Right ventricle myocardium superior (tissue), 1 donor: ENCODE measurements at places on chromosomes 2 and 18. TPM values are rescaled to one million over a fixed set of nuclear protein-coding genes. Genes with fewer than 3 reads are reported as not detected.
A peak's percentile ranks its signal among the peaks of the same experiment; 100 is the strongest.

DNA sequence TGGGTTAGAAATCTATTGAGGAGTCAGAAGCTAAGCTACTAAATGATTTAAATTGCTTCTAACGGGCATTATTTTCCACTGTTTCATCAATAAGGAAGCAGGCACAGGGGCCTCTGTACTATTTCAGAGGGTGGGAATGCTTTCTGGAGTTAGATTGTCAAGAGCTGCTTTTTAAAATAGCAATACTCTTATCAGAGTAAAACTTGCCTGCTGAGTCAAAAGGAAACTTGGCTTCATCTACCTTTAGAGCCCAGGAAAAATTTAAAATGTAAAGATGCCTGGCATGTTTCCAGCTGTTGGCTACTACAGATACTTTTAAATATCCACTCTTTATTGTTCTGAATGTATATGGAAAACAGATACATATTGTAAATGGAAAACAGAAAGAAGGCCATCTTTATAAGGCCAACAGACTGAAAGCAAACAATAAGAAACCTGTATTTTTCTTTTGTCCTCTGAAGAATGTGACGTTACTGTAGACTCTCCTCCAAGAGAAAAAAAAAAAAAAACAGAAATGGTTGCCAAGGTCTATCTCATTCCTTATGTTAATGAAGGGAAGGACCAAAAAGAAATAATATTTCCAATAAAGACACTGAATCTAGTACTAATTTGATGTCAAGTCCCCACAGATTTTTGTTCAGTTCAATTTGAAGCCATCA lies 79.1 kb downstream of the FIGN start:
- DNase-seq: no peak

GRCh38 chr18:48022531-48023329 lies 92.3 kb upstream of the SMAD2 start:
- DNase-seq: no peak

- DNase-seq: no peak
Observed at GRCh38 chr2:210445116-210445707, 31.3 kb downstream of the LANCL1 start.

- DNase-seq: no peak
Observed at GRCh38 chr2:228575897-228576296, 394.4 kb upstream of the SPHKAP start.

GRCh38 chr2:159195697-159196096 lies 90.8 kb downstream of the WDSUB1 start:
- DNase-seq: peak; percentile 78

DNA sequence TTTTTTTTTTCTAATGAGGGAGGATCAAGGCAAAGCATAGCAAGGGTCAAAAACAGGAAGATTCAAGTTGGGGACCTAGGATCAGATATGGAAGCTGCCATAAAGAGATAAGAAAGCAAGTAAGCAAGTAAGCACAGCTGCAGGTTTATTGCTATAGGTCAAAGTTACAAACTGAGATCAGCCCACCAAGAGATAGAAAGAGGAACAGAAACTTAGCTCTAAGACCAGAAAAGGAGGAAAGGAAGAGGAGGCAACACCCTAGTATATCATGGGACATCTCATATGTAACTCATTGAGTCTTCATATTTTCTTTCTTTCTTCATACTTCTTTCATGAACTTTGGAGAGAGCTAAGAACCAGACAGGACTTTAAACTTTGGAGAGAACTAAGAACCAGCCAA lies 295.9 kb upstream of the CRIM1 start:
- DNase-seq: no peak

Gene GKN2
- not detected for total RNA-seq

Gene LYPD6B
- not detected for total RNA-seq

Gene SNTG2
- 0.73 TPM for total RNA-seq
